ENCODE measurements at places on chromosomes 4 and X. TPM values are rescaled to one million over a fixed set of nuclear protein-coding genes. Genes with fewer than 3 reads are reported as not detected.

GRCh38 chr4:75698162-75698962 lies 25.2 kb upstream of the G3BP2 start:
- DNase-seq: no peak

DNA sequence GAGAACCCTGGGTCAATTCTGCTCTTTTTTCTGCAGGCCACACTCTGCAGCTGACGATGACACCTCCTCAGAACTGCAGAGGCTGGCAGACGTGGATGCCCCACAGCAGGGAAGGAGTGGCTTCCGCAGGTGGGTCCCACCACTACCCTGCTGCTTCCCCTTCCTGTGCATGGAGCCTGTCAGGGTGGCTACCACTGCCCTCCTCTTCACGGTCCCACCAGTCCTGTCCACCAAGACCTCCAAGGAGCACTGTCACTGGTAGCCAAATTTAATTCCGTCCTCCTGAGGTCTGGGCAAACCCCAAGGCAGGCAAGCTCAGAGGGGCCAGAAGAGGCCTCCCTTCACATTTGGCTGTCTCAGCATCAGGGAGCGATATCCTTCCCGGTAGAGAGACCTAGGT lies 4.2 kb downstream of the CNGA2 start:
- no peak for DNase-seq

- DNase-seq: no peak
Observed at GRCh38 chr4:47619691-47620090, 134.6 kb downstream of the ATP10D start.

DNA sequence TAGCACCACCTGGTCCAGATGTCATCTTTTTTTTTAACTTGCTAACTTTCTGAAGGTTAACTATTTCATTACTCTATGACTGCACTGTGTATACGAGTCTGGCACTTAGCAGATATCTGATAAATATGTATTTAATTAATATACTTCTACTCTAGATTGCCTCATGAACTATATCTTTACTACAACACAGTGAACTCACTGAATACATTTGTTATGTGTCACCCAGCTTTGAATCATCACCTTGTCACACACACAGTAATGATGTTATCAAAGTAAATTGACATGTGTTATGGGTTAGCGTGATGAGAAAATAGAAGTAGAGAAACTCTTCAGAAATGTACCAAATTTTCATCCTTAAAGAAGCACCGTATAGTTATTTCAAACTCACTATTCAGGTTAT lies 419.3 kb upstream of the ADGRL3 start:
- no peak for DNase-seq

DNA sequence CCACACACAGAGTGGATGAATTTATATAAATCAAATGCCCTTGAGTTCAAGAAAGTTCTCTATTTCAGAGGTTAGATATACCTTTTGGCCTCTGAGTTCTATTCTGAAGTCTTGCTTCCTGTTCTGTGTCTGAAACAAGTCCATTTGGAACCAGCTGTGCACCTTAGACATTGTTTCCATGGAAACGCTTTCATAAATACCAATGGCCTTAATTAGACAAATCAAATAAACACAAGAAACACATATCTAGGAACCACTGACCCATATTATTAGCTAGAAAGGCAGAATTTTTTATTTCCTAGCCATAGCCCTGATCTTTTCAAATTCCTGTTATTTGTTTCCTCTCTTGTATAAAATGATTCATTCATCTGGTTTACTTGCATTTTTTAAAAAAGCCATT lies 8.4 kb upstream of the C4orf54 start:
- no peak for DNase-seq

DNA sequence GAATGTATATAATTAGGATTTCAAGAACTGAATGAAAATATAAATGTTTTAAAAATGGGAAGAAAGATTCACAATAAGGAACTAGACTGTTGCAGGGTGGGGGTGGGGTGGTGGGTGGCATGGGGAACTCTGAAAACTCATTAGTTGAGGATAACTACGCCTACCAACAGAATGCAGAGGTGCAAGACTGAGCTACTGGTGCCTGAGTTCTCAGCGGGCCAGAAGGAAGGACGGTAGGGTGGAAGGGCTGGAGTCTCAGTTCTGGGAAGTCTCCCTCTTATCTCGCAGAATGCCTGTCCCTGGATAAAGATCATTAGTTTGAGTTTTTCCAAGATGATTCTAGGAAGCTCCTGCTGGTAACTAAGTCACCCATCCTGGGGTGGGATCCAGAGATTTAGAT lies 1.3 kb upstream of the SOD3 start:
- no peak for DNase-seq

GRCh38 chr4:3174371-3175338 lies 74.3 kb upstream of the MSANTD1 start:
- DNase-seq: no peak

DNA sequence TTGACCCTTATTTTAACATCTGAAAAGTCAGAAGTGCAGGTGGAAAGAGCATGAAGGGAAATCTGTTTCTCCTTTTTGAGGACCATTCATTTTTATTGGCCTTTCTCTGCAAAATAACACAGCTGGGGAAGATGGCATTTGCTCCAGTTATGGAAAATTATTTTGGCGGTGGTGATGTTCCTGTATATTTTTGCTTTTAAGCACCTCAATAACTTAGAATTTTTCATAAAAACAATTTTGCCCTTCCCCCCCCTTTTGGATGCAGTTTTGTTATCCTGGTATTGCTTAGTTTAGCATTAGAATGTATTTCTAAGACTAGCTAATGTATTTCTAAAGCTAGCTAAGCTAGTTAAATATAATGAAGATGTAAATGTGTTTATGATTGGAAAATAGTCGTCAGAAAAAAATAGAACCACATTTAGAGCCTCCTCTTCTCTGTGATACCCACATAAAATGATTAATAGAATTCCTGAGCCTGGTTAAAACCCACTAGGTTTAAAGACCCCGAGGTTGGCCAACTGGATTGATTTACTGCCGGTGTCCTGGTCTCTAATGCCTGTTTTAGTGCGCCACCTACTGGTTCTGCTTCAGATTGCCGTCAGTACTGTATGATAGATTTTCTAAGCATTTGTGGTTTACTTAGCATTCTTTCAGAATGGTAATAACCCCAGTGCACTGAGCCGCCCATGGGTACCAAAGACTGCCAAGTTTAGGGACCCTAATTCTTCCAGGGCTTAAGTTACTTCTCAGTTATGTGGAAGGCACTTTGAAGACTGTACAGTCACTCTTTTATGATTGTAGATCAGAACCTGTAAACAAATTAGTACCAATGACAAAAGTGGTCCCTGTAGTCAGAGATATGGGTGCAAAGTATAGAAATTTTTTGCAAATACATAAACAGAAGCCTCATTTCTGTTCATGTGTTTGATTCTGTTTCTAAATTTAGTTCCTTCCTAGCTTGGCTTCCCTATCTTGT lies 11.4 kb downstream of the KLF3 start:
- peak; percentile 79 for DNase-seq

GRCh38 chrX:129939986-129940385 lies 34.0 kb downstream of the UTP14A start:
- no peak for DNase-seq

DNA sequence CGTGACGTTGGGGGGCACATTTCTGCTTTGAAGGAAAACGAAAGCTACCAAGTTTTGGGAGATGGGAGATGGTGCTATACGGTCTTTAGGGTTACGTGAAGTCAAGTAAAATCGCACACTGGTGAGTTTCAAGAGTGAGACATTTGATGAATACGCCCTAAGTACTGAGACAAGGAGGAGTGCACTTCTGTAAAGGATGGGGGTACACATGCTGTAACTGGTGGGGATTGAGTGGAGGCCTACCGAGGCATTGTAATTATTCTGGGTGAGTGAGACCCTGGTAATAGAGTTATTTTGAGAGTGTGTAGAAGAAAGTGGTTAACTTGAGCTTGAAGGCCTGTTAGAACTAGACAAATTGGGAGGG lies 536 bp downstream of the SH3BGRL start:
- DNase-seq: no peak

DNA sequence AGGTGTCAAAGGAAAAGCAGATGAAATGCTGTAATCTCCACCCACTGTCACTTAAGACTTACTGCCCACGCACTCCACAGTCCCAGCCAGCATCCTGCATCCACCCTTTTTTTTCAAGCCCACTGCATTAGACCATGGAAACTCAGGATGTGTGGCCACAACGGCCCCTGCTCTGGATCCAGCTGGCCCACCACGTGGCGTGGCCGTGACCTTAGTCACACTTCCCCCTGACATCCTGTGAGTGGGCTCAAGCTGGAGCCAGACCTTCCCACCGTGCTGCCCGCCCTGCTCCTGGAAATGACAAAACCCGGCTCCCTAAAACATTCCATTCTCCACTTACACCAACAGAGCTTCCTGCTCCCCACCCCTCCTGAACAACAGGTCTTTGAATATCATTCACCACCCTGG lies 588.3 kb upstream of the DIPK2B start:
- DNase-seq: no peak

- peak; percentile 44 for DNase-seq
Observed at GRCh38 chr4:931194-931959, 739 bp downstream of the GAK start.

RNF150 gene
- polyA plus RNA-seq: 9.0 TPM

POU3F4 gene
- not detected for polyA plus RNA-seq

ALPK1 gene
- polyA plus RNA-seq: 25.5 TPM

PALLD gene
- polyA plus RNA-seq: 59.7 TPM

Measured in large intestine (tissue), 12 donors.